Activated T-cell treated with anti-CD3 and anti-CD28 coated beads, Interleukin-2, amount 50 U/mL, for 72 hours (primary cell): ENCODE measurements at places on chromosomes 5 and 9.

DNA sequence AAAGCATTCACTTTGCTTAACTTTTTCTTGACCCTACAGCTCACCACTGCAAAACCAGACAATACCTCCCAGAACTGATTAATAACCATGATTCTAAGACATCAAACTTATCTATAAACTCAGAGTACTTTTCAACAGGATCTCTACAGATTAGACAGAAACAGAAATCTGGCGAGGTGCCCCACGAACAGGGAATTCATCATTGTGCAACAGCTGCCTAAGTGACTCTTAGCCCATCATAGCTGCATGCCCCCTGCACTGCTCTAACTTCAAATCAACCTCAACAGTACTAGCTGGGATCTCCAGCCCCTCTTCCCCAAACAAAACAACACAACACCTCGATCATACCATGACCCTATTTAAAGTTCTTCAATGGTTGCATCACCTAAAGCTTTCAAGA, 16.1 kb upstream of the COL23A1 start:
- DNase-seq = no peak

GRCh38 chr5:154352960-154353548, 92.7 kb upstream of the SAP30L start:
- DNase-seq = no peak

- no peak for DNase-seq
Observed at GRCh38 chr5:127706691-127707090, 3.5 kb downstream of the CCDC192 start.

- DNase-seq = no peak
Observed at GRCh38 chr5:102701748-102702147, 53.4 kb upstream of the PAM start.

DNA sequence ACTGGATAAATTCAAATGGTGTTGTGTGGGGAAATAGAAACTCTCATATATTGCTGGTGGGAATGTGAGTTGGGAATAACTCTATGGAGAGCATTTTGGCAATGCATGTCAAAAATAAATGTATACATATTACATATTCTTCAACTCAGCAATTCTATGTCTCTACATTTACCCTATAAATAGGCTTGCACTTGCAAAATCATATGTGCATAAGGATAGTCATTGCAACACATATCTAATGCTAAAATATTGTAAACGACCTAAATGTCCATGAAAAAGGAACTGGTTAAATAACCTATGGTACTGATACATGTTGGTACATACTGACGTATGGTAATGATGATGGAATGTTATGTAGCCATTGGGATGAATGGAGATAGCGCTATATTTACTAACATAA, 94.5 kb upstream of the CHD1 start:
- DNase-seq = no peak

GRCh38 chr9:2241836-2242741, 226.9 kb downstream of the SMARCA2 start:
- peak; percentile 66 for DNase-seq

DNA sequence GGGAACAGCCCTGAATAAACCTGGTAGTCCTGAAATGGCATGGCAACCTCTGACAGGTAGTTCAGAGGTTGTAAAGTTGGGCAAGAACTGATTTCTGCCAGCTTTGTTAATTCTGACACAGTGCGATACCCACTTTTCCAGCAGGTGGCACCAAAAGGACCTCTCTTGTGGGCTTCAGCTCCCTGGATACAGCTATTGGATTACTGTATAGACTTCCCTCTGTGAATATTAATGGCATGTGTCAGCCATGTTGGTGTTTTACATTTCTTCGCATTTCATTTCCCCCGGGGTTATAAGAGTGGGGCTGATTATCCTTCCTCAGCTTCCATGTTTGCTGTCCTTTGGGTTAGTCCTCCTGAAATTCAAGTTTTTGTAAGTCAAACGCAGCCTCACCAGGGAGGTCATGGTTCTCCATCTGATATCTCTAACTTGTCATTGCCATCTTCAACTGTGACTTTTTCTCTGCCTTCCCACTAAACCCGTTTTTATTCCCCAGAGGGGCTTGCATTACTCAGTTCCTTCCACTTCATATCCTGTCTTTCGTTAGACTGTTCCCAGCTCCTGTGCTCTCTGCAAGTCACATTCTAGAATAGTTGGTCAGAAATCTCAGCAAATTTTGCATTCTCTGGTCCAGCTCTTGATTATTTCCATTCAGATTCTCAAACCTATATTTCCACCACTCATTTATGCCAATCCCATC, 135.6 kb downstream of the LIFR start:
- peak; percentile 23 for DNase-seq

- DNase-seq = no peak
Observed at GRCh38 chr9:18068900-18069299, 405.1 kb upstream of the ADAMTSL1 start.

GRCh38 chr5:125480911-125481310, 734.5 kb upstream of the ZNF608 start:
- no peak for DNase-seq

GRCh38 chr9:135080286-135081263, 6.9 kb upstream of the OLFM1 start:
- DNase-seq = no peak

GRCh38 chr5:39340506-39340905, 23.8 kb downstream of the C9 start:
- no peak for DNase-seq

DNA sequence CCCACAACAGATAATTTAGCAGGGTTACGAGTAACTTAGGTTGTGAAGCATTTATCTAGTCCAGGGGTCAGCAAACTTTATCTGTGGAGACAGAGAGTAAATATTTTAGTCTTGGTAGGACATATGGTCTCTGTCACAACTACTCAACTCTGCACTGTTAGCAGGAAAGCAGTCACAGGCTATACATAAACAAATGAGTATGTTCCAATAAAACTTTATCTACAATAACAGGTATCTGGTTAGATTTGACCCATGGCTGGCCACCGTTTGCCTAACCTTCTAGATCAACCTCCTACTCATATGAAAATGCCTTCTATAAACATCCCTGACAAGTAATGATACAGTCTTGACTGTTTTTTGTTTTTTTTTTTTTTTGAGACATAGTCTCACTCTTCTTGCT, 13.0 kb upstream of the HK3 start:
- no peak for DNase-seq

DNA sequence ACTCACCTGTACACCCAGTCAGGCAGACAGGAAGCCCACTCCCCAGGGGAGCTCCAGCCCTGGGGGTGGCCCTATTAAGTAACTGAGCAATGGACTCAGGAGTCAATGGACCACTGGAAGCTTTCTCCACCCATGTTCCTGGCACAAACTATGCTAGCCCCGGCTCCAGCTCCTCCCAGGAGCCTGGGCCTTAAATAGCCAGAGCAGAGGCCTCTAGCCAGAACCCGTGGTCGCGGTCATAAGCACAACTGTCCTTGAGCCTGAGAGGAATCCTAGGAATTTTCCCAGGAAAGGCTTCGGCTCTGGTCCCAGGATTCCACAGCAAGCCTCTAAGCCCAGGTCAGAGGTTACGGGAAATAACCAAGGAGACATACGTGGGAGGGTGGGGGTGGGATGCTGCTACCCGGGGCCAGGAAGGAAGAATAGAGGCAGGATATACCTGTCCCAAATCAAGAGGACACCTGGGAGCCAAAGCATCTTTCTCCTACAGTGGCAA, 5.5 kb downstream of the SEPTIN8 start:
- DNase-seq = no peak

- no peak for DNase-seq
Observed at GRCh38 chr9:134376386-134377142, 50.3 kb downstream of the RXRA start.

DNA sequence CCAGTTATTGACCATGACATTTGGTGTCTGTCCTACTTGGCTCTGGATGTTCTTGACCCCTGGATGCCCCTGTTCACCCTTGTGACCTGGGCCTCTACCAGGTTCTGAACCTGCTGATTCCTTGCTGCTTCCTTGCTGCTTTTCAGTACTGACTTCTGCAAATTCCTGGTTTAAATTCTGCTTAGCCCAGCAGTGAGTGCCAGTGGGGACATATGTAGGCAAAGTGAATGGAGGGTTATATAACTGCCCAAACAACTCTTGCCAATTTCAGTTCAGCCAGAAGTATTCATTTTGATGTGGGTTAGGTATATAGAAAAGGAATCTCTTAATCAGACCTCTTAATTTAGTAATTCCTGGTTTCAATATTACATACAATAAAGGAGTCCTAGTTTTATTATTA, 220.6 kb downstream of the TAF11L14 start:
- no peak for DNase-seq

- DNase-seq = no peak
Observed at GRCh38 chr5:11918463-11919045, 14.3 kb upstream of the CTNND2 start.

- no peak for DNase-seq
Observed at GRCh38 chr9:125990186-125990792, 243.1 kb downstream of the PBX3 start.

- DNase-seq = no peak
Observed at GRCh38 chr5:147578228-147579024, 68.6 kb upstream of the DPYSL3 start.

GRCh38 chr5:97019435-97020117, 83.7 kb downstream of the LNPEP start:
- DNase-seq = no peak

DNA sequence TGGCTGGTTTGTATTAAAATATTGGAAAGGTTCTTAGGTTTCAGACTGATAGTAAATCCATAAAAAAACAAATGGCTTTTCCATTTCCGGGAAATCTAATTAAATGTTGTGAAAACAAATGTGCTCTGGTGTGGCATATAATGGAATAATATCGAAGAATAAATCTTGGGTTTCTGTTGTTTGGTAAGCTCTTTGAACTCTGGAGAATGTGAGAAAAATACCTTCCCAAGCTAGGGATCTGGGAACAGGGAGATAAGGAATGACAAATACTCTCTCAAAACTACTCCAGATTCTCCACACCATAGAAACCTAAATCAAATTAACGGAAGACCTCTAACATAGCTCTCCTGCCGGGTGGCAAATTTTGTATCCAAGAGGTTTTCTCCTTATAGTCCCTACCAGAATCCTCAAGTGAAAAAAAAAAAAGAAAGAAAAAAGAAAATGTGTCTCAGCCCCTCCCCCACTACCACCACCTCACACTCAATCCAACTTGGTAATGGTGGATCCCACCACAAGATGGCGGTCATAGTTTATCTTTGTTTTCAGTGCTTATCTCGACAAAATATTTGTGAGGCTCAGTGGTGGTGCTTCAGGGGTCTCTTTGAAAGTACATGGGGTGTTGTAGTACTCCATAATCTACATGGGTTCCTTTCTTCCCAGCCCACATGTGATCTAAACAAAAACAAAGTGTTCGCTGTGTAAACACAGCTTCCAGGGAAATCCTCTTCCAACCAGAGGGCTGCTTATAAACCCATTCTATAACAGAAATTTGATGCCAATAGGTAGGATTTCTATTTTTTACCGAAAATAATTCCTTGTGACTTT, 54.5 kb upstream of the FST start:
- peak; percentile 25 for DNase-seq

- DNase-seq = no peak
Observed at GRCh38 chr9:97751531-97751930, 54.4 kb upstream of the XPA start.

- DNase-seq = no peak
Observed at GRCh38 chr9:114973216-114973615, 42.8 kb upstream of the TNFSF8 start.

- DNase-seq = no peak
Observed at GRCh38 chr5:61285531-61285930, 46.5 kb upstream of the ZSWIM6 start.

- no peak for DNase-seq
Observed at GRCh38 chr5:132750471-132751230, 3.4 kb downstream of the CCNI2 start.

GRCh38 chr5:152855441-152855840, 450.4 kb upstream of the NMUR2 start:
- DNase-seq = no peak

DNA sequence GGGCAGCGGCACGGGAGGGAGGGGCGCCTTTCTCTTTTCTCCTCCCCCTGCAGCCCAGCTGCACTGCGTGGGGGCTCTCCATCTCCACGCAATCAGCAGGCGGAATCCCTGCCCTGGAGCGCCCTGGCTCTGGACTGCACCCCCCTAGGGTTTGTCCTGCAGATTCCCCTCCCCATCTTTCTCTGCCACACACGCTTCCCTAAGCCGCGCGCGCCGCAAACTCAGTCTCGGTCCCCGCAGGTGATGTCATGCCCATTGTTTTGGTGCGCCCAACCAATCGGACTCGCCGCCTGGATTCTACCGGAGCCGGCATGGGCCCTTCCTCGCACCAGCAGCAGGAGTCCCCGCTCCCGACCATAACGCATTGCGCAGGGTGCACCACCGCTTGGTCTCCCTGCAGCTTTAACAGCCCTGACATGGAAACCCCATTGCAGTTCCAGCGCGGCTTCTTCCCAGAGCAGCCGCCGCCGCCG, at the start of gene KCNN2:
Gene KCNN2 (plus strand): TSS at position 347 of the 473 bp plus-strand sequence. CDS start 70 bp downstream, at position 417.
- peak; percentile 32 for DNase-seq

DNA sequence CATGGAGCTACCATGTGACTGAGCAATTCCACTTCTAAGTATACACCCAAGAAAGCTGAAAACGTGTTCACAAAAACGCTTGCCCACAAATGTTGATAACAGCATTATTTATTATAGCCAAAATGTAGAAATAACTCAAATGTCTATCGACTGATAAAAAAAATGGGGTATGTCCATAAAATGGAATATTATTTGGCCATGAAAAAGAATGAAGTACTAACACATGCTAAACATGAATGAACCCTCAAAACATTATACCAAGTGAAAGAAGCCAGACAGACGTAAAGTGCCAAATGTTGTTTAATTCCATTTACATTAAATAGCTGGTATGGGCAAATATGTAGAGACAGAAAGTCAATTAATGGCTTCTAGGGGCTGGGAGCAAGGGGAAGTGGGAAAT, 184.9 kb upstream of the IRX2 start:
- no peak for DNase-seq

- no peak for DNase-seq
Observed at GRCh38 chr5:3351581-3352442, 243.8 kb upstream of the IRX1 start.

- DNase-seq = no peak
Observed at GRCh38 chr5:16865151-16865550, 70.9 kb downstream of the MYO10 start.

DNA sequence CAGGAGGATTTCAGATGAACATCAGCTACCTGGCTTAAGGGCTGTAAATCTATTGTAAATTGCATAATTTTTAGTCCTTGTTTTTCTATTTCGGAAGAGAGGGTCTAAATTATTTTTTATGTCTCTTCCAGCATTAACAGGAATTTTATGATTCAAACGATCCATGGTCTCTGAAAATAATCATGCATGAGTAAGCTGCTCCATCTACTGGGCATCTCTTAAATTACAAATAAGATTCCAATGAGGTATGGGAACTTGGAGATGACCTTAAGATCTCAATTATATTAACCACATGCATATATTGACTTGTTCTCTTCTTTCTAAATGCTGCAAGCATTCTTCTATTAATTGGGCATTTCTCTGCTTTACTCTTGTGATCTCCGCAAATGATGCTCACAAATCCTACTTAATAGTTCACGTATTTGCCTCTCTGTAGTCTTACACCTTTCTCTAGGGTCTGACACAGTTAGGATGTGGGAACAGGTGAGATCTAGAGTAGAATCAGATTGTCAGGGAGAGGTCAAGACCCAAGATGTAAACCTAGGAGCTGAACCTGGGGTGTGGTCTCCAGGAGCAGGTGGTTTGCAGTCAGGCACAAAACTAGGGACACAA, 86.9 kb downstream of the NUDT12 start:
- DNase-seq = no peak

GRCh38 chr5:149759986-149760853, 30.1 kb downstream of the PPARGC1B start:
- DNase-seq = no peak

GRCh38 chr5:174798551-174798951, 74.2 kb downstream of the MSX2 start:
- DNase-seq = no peak
